Right forelimb (tissue), 1 donor: ENCODE measurements at places on chromosomes 11 and 22.

DNA sequence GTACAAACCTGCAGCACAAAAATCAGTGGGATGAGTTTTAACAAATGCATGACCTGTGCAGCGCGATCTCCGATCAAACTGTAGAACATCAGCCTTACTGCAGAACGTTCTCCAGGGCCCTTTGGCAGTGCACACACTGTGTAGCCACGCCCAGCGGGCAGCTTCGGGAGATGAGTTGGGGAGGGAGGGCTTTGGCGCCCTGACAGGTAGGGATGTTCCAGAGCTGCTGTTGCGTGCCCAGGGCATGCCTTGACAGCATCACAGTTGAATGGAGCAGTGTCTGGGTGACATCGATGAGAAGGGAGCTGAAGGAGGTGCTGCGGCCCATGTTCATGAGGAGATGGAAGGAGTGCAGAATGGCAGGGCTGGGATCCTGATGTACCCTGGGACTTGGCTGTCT is 80.2 kb downstream of the TBC1D22A start:
- DNase-seq, result no peak

DNA sequence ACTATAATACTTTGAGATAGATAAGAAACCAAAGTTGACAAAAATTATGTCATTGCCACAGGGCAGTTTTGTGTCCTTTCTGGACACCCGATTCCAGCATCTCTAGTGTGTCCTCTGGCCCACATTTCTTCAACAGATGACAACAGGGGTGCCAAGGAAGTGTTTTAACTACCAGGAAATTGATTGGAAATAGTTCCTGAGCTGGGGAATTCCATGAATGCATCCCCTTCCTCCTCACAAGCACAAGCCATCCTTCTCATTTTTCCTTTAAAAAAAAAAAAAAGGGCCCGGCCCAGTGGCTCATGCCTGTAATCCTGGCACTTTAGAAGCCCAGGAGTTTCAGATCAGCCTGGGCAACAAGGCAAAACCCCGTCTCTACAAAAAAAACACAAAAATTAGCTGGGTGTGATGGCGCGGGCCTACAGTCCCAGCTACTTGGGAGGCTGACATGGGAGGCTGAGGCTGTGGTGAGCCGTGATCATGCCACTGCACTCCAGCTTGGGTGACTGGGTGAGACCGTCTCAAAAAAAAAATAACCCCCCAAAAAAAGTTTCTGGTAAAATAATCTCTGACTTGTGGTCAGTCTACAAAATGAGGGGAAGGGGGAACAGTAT is 797 bp upstream of the B3GAT3 start:
- DNase-seq, result no peak

DNA sequence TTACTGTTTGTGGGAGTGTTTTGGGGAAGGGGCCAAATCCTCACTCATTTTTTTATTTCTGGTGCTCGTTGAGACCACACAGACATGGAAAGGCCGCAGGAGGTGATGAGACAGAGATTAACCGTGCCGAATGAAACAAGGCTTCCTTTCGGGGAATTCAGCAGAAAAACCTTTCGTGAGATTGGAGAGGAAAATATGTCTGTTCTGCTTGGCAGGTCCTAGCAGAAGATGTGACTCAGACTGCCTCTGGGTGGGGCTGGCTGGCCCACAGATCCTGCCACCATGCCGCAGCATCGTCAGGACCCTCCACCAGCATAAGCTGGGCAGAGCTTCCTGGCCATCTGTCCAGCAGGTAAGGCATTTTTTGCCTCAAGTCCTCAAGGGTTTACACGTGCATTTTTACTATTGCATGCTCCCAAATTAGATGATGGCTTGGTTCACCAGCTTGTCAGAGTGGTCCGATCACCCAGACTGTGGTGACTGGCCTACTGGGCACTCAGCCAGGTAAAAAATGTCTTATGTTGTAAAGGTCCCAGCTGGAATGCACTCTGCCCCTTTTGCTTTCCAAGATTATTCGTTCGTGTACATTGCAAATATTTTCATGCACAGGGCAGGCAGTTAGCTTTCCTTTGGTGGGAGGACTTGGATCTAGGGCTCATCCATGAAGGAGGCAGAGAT is 1.5 kb downstream of the DDB2 start:
- peak; percentile 79 for DNase-seq

DNA sequence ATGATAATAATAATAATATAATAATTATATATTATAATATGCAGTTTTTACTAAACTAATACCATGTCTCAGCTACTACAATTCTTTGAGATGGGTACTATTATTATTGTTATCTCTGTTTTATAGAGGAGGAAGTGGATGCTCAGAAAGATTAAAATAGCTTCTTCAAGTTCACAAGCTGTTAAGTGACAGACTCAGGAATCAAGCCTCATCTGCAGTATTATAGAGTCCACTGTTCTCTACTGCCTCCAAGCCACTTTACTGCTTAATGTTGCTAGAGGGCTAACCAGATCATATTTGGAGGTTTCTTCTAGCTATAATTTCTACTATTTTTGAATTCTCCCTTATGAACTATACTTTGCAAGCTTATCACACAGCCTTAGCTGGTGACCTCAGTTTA is 62.7 kb downstream of the CSTPP1 start:
- no peak for DNase-seq

DNA sequence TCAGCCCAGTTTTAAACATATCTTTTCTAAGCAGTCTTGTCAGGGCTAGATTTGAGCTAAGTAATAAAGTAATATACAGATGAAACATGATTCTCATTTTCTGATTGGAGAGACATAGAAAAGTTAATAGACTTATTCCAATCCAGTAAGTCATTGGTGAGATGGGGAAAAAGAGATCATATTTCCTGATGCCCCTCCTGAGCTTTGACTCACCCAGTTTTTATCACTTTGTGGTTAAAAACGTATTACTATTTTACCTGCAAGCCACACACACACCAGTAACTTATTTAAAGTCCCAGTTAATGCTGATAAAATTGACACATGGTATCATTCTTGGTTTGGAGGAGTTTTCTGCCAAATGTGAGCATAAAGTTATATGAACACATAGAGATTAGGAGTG is 306.8 kb downstream of the CADM1 start:
- no peak for DNase-seq

DNA sequence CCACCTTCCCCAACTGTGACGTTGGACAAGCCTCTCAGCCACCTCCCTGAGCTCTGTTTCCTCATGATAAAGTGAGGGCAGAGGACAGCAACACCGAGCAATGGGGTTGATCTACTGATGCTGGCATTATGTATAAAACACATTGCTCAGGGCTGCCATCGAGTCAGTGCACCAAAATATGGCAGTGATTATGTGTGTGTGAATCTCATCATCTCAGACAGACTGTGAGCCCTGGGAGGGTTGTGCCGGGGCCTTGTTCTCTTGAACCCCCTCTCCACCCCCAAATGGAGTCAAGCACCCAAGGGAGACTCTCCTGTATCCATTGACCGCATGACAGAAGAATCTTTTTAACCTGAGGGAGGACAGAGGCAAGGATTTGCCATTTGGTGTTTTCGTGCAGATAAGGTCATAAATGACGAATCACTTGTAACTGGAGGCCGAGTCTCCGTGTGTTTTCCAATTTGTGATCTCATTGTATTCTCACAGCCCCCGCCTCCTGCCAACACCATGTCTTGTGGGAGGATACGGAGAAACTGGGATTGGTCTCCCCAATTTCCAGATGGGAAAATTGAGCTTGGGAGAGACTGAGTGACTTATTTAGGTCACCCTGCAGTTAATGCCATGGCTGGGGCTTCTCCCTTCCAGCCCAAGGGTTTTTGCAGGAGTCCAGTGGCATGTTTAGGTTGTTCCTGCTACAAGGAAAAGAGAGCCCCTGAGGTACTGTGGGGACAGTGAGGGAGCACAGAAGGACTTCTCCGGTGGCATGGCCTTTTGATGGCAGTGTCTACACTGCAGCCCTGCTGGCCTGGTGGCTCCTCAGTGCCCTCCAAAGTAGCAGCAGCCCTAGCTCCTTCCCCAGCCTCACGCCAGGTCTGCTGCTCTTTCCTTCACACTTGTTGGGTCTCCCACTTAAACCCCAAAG is 52.4 kb downstream of the CHRDL2 start:
- DNase-seq, result no peak

DNA sequence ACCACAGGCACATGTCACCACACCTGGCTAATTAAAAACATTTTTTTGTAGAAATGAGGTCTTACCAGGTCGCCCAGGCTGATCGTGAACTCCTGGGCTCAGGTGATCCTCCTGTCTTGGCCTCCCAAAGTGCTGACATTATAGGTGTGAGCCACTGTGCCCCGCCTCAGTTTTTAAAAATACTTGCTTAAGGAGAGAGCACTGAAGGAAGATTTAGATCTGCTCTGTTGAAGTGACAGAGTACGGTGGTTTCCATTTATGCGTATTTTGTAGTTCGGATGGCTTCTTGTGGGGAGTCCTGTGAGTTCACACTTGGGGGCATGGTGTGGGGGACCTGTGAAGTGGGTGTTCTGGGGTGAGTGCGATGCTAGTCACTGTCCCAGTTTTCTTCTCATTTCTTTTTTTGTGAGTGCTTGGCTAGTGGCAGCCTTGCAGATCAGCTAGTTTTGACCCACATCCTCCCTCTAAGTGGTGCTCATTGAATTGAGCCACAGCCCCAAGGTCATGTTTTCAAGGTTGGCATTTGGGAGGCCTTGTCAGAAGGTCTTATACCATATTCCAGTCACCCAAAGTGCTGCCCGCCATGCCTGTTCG is 31.5 kb downstream of the PTPRJ start:
- DNase-seq, result no peak

- DNase-seq, result no peak
Measured at GRCh38 chr11:92276773-92277172, 52.2 kb downstream of the FAT3 start.

GRCh38 chr22:17980015-17980590 is 44.3 kb downstream of the MICAL3 start:
- no peak for DNase-seq

GRCh38 chr11:13220148-13220547 is 57.4 kb upstream of the BMAL1 start:
- no peak for DNase-seq

DNA sequence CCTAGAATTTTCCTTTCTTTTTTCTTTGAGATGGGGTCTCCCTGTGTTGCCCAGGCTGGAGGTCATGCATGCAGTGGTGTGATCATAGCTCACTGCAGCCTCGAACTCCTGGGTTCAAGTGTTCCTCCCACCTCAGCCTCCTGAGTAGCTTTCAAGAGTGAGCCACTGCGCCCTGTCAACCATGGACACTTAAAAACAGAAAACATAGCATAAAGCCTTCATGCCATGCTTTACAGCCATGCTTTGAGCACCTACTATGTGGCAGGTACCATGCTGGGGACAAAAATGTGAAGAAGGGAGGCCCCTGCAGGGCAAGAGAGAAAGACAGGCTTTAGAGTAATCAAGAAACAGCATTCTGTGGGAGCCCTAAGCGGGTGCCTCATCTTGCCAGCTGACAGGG is 13.7 kb upstream of the GNB1L start:
- DNase-seq, result no peak

- DNase-seq, result no peak
Measured at GRCh38 chr22:45680932-45681700, 9.5 kb downstream of the ATXN10 start.

DNA sequence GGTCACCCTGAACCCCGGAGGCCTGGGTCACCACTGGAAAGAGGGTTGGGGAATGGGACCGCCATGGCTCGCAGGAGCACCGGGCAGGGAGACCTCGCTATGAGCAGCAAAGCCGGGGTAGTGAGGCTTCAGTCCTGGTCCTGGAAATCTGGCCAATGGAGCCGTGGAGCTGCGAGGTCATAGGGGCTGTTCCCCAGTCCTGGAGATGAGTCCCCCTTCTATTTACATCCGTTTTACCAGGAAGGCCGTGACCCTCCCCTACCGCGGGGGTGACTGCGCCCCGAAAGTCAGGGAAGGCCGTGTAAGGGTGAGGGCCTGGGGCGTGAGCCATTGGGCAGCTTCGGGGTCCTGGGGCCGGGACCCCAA is 449 bp downstream of the PIDD1 start:
- DNase-seq, result no peak

- no peak for DNase-seq
Measured at GRCh38 chr22:31652911-31653684, 8.9 kb downstream of the PISD start.

- no peak for DNase-seq
Measured at GRCh38 chr11:119041821-119042514, 11.3 kb upstream of the SLC37A4 start.
